ENCODE measurements at places on chromosomes 16 and 17.

DNA sequence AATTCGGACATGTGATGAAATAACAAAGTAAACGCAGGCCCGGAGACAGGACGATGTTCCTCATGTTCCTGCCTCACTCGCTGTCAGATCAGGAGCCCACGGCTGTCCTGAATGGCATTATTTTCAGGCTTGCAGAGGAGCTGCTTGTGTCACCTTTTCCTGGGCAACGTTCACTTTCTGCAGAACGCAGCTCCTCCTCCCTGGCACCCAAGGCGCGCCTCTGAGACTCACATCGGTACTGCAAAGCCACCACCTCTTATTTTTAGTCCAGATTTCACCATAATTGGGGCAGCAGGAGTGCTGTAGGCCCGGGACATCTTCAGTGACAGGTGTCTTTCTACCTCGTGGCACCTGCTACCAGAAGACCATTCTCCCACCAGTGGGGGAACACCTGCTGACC is 8.0 kb upstream of the C16orf96 start:
- no peak for DNase-seq

GRCh38 chr17:59311051-59311468 is 20.4 kb upstream of the YPEL2 start:
- no peak for DNase-seq

GRCh38 chr17:12395733-12396354 is 269.8 kb upstream of the MYOCD start:
- DNase-seq: no peak

DNA sequence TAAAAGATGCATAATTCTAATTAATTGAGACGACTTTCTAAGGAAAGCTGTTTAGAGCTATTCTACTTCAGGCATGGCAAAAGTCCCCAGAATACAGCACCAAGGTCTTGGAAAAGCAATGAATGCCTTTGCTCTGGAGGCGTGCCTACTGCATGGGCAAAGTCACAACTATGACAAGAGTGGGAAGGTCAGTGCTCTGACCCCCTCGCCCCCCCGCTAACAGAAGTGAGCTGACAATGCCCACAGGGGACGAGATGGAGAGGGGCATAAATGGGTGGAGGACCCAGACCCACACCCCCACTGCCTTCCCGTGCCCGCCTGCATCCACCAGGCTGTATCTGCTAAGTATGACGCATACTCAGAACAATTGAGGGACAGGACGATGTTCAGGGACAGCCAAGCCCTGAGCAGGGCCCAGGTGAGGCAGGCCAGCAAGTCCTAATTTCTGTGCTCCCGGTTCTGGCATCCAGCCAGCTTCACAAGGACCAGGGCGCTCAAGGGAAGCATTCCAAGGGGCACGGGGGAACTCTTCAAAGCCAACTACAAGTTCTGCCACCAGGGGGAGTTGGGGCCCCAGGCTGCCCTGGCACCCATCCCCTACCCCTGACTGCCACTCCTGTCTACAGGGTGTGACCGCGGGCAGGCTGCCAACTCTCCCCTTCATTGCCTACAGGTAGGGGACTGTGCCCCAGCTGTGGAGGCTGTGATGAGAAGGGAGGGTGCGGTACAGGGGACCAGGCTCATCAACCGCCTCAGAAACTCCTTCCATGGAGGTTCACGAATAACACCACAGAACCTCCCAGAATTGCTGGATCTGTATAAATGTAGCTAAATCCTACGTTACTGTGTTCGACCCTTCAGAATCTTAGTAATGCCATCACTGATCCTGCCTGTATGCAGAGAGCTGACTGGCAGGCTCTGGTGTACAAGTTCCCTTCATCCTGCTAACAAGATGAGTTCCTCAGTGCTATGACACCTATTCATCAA is 20.8 kb downstream of the NPRL3 start:
- peak; percentile 69 for DNase-seq

- DNase-seq: no peak
Observed at GRCh38 chr17:7824021-7824924, 9.7 kb upstream of the KDM6B start.

- no peak for DNase-seq
Observed at GRCh38 chr16:7217797-7218196, 114.8 kb upstream of the RBFOX1 start.

DNA sequence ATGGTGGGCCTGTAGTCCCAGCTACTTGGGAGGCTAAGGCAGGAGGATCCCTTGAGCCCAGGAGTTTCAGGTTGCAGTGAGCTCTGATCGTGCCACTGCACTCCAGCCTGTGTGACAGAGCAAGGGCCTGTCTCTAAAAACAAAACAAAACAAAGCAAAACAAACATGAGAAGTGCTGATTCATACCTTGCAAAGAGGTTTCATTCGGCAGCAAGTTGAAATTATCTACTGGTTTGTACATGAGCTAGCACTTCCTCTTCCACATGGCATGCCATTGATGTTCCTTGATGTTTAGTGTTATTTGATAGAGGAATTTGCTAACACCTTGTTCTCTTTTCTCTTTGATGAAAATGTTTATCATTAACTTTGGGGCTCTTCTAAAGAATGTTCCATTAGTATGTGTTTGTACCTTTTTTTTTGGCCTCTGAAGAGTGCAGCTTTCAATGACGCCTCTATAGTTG is 50.6 kb downstream of the SPECC1 start:
- DNase-seq: no peak

GRCh38 chr16:2467528-2468232 is 3.4 kb upstream of the NTN3 start:
- no peak for DNase-seq
